Activated naive CD8-positive, alpha-beta T cell treated with anti-CD3 and anti-CD28 coated beads, Interleukin-2, amount 10 ng/mL, durations not matched to agents 7 days and 5 days (primary cell): ENCODE measurements at places on chromosomes 16 and 17.

DNA sequence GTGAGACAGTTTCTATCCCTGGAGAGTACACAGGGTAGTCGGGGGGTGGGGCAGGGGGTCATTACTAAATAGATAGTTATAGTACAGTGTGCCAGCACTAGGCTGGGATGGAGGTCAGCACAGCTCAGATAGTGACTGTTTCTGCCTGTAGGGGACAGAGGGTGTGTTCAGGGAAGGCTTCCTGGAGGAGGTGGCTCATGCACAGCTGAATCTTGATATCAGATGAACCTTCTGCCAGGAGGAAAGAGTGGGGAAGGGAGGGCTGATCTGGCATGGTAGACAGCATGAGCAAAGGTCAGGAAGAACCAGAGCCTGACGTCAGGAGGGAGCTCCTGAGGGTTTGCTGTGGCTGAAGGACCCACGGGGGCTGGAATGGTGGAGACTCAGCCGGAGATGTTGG lies 56.6 kb downstream of the OR1D5 start:
- no peak for DNase-seq

DNA sequence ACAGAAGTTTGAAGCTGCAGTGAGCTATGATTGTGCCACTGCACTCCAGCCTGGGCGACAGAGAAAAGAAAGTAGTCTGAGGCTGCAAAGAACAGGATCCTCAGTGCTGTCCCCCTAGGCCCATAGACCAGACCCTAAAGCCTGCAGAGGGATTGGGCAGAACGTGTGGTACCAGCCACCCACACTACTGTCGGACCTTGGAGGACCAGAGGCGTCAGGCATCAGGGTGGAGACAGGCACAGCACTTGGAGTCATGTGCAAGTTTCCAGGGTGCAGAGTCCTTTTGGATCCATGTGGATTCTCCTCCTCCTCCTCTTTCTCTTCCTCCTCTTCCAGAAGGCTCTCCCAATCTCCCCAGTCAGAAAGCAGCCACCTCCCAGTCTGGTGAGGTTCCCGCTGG lies 2.2 kb downstream of the SDR42E2 start:
- no peak for DNase-seq

- DNase-seq, result no peak
Measured at GRCh38 chr17:15130426-15130825, 134.7 kb downstream of the PMP22 start.

DNA sequence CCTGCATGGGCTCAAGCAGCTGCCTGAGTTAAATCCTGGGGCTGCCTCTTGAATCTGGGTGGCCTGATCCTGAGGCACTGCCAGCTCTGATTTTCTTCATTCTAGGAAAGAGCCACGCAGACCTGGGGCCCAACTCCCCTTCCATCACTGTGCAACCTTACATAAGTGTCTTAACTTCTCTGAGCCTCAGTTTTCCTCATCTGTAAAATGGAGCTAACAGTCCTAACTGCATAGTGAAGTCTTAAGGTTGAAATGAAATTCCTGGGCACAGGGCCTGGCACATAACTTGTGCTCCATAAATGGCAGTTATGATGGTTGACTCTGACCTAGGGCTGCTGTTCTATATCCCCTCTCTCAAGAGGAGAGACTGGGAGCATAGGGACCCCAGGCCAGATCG lies 236.6 kb downstream of the GSG1L start:
- DNase-seq, result no peak

GRCh38 chr16:70746040-70746707 lies 54.8 kb downstream of the VAC14 start:
- DNase-seq, result no peak

DNA sequence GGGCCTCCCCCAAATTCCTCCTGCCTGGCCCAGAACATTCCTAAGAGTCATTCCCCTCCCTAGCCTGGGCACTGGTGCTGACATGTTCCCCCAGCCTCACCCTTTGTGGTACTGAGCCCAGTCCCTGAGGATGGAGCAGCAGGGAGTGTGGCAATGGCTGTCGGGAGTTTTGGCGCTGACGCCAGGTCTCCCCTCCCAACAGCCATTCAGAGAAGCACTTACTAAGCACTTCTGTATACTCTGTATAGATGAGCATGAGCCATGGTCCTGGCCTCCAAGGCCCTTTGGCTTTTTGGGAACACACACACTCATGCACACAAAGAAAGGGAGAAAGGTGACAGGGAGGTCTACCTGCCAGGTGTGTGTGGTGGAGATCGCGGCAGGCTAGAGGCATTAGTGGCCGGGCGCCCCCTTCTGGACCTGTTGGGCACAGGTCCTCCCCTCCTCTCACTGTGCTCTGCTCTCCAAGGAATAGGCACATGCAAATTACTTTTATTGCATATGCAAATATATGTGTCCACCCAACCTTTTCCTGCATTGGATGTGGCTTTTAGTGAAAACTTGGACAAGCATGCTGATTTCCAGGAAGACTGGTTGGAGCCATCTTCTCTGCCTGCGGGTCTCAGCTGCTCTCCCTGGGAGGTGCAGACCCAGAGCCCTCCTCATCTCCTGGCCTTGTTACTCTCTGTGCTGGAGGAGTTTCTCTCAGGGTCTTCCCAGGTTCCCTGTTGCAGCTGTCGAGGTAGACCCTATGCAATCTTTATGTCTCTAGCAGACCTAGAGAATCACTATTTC lies 17.4 kb upstream of the C17orf107 start:
- DNase-seq, result peak; percentile 74

DNA sequence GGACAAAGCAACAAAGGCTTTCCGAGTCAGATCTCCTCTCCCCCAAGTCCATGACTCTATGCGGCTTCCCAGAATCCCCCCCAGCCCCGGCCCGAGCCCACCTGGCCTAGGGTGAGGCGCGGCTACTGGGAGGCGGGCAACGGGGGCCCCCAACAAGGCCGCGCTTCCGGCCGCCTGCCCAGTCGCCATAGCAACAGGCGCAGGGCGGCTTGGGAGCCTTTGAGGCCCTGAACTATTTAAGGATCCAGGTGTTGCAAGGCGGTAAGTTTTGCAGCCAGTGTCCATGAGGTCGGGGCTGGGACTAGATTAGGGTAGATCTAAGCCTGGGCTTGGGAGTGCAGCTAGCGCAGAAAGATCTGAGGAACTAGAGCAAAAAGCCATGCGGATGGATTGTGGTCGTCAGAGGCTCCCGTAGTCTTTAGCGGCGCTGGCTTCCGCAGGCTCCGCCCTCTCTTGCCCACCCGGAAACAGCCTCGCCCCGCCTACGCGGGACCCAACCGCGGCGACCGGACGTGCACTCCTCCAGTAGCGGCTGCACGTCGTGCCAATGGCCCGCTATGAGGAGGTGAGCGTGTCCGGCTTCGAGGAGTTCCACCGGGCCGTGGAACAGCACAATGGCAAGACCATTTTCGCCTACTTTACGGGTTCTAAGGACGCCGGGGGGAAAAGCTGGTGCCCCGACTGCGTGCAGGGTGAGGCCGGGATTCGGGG lies at the start of the genes KIAA0753 and TXNDC17:
Gene KIAA0753 (minus strand): TSS at position 176 of the 711 bp plus-strand sequence. CDS start 5,608 bp downstream, outside the sequence.
Gene TXNDC17 (plus strand): TSS at position 525 of the 711 bp plus-strand sequence. CDS start 23 bp downstream, at position 548.
- peak; percentile 96 for DNase-seq

- no peak for DNase-seq
Measured at GRCh38 chr16:28951410-28951943, 740 bp downstream of the NFATC2IP start.

GRCh38 chr17:42316755-42317154 lies 28.5 kb downstream of the STAT5A start:
- no peak for DNase-seq
